IPS DF 19.7 (cell line): ENCODE measurements at places on chromosomes 6 and 20.

- DNase-seq = no peak
Measured at GRCh38 chr20:36917240-36917639, 34.3 kb downstream of the SAMHD1 start.

DNA sequence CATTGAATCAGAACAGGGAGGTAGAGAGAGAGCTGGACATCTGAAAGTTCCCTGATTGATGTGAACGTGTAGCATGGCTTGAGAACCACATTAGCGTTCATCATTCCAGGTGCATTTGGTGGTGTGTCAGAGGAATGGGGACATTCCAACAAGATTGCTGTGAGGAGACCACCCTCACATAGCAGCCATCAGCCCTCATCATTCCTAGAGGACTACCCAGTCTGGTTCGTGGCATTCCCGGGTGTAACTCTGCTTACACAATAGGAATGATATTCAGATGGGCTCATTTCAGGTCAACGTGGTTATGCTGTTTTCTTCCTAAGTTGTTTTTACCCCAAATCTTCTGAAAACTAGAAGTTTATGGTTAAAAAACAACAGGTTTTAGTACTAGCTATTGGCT, 62.2 kb upstream of the KLHL31 start:
- DNase-seq = no peak

GRCh38 chr6:31572041-31572911, at the start of gene LTA:
Gene LTA, plus strand, starts transcription at chr6:31572289. Its CDS starts 454 bp downstream, at chr6:31572743.
- no peak for DNase-seq

GRCh38 chr6:25579902-25580495, 72.0 kb upstream of the SCGN start:
- DNase-seq = no peak
